ENCODE measurements at places on chromosomes 4 and X.

DNA sequence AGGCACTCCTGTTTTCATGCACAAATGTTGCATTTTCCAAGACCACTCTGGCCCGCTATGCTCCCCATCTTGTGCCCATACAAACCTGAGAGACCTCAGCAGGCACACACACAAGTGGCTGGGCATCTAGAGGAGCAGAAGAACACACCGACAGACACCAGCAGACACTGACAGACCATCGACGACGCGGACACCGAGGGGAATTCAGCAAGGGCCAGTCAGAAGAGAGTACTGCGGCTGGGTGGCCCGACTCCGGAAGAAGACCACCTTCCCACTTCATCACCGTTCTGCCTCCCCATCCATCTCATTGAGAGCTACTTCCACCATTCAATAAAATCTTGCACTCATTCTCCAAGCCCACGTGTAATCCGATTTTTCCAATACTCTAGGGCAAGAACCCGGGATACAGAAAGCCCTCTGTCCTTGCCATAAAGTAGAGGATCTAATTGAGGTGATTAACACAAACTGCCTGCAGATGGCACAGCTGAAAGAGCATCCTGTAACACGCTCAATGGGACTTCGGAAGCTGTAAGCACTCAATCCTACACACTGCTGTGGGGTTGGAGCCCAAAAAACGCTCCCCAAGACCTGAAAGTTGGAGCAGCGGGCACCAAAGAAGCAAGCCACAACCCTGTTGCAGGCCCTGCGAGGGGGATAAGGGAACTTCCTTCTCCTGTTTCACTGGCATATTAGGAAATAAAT, 780.9 kb downstream of the ARAP2 start:
- no peak for DNase-seq

DNA sequence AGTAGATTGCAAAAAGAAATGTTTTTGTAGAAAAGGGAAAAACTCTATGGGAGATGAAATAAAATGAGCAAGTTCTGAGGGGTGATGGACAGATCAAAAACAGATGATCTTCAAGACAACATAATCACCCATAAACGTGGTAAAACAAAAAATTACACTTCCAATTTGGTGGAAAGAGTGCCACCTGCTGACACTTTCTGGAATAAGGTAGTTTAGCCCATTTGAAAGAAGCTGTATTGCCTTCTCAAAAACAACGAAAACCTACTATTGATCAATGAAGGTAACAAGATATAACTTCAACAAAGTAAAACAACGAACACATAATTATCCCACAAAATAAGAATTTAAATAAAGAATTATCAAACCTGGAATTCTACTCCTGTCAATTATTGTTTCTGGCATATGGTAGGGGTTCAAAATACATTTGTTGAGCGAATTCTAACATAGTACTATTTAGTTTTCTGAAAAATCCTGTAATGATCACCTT, 2.5 kb downstream of the COQ2 start:
- no peak for DNase-seq

- no peak for DNase-seq
Observed at GRCh38 chr4:179130122-179130714, 1688.0 kb upstream of the AGA start.

GRCh38 chr4:7422898-7423180, 11.9 kb downstream of the PSAPL1 start:
- no peak for DNase-seq

DNA sequence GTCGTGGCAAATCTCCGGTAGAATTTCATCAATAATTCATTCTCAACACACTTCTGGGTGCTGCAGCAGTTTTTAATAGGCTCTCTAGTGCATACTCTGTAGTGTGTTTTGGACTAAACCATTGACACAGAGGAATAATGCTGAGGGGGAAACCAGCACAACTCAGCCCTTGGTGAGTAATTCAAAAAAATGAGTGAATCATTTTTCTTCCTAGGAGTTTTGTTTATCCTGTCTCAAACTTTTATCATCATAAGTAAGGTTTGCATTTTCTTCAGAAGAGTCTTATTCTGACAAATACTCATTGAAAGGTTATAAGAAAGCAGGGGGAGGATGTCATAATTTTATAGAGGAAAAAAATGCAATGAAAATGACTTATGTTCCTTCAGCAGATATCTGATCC, 2542.7 kb downstream of the PCDH7 start:
- DNase-seq: no peak

DNA sequence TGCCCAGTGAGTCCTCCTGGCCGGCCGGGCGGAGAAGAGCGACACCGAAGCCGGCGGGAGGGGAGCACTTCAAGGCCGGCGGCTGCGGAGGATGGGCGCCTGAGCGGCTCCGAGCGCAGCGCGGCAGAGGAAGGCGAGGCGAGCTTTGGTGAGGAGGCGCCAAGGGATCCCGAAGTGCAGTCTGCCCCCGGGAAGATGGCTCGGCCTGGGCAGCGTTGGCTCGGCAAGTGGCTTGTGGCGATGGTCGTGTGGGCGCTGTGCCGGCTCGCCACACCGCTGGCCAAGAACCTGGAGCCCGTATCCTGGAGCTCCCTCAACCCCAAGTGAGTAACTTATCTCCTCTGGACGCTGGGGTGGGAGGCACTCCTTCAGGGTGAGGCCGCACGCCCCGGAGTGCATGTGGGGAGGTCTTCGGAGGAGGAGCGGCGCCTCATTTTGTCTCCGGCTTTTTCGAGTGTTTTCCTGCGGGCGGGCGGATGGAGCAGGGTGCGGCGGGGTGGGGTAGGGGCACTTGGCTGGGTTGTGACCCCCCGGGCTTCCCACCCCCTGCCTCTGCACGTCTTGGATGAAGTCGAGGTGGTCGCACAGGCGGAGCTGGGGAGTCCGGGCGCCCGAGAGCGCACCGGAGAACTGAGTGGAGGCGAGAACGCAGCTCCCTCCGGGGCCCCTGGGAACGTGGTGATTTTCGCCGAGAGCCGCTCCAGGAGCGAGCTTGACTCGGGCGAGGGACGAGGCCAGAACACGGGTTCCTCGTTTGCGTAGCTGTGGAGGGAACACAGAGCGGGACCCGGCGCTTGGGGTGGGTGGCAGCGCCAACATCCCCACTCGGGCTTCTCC, 979 bp downstream of the EFNB1 start:
- DNase-seq: no peak

DNA sequence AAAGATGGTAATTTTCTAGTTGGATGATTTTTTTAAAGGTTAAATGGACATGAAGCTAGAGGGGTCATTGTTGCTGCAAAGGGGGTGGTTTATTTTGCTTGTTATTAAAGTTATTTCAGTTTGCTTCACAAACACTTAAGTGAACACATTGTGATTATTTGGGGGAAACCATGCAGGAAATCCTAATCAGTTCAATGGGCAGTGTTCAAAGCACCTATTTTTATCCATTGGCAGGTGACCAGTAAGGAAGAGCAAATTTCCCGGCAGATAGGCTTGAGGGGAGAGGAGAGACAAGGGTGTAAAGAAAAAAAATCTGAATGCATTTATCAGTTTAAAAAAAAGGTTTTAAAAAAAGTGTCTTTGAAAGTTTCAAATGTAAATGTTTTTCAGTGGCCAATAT, 17.6 kb downstream of the GPR174 start:
- no peak for DNase-seq

DNA sequence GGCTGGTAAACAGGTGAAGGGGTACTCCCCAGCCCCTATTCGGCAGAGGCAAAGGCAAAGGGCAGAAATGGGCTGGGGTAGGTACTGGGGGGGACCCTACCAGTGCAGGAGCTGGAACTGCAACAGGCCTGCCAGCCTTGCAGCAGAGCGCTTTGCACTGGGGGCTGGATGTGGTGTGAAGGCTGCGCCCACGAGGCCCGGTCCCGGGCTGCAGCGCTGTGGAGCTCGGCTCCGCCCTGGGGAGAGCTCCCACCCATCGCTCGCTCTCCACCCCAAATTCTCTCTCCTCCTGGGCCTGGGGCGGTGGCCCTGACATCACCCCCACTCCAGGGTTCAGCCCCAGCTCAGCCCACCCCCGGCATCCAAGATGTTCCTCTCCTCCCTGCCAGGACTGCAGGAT, 24.2 kb downstream of the IQSEC2 start:
- DNase-seq: no peak

- DNase-seq: no peak
Observed at GRCh38 chr4:137253949-137254348, 278.3 kb downstream of the PCDH18 start.

- DNase-seq: no peak
Observed at GRCh38 chr4:3179126-3179706, 69.7 kb upstream of the MSANTD1 start.

GRCh38 chrX:155215443-155216178, 649 bp upstream of the VBP1 start:
- peak; percentile 12 for DNase-seq

DNA sequence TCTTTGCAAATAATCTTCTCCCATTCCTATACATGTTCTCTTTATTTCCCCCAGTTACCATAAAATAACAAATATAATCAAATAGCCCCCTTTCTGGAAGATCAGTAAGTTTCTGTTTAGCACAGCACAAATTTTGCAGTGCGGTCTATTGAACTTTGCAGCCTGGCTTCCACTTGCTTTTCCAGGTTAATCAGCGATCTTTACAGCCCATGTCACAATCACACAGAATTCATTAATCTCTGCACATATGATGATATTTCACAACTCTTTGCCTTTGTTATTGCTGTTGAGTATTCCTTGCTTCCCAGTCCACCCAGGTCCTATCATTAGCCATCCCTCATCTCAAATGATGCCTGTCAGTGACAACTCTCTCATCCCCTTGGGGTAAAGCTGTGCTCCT, 2358.0 kb downstream of the PCDH7 start:
- no peak for DNase-seq

GRCh38 chr4:111074523-111075114, 451.7 kb upstream of the PITX2 start:
- DNase-seq: no peak

DNA sequence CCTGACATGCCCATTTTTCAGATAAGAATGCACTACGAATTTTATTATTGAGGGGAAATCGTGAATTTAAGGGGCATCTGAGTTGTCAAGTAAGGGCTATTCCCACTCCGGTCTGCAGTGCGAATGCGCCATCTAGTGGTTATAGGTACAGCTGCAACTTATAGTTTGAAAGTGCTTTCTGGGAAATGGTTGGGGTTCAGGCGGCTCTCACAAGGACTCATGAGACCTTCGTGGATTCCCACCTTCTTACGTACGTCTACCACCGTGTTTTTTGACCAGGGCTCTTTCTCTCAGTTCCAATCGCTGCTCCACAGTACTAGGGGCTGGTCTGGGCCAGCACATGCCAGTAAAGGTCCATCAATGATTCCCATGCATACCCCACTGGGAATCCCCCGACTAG, 12.3 kb downstream of the MSL3 start:
- DNase-seq: peak; percentile 55

DNA sequence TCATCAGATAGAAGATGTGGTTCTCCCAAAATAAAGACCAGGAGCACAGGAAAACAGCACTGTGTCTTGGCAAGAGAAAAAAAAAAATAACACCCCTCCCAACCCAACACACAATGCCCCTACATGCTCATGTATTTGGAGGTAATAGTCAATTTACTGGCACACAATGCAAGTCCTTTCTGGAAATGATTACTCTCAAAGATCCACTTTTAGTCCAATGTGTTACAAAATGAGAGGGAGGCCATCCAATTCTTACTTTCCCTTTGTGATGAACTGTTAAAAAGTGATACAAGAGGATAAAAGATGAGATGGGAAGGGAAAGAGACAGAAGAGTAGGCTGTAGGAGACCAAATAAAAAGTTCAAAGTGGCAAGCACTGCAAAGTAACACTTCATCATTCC, 180.3 kb upstream of the DKK2 start:
- DNase-seq: no peak

Data from DMS 273 treated with DMSO at 0.1 percent for 48 hours (cell line).